Stimulated activated CD8-positive, alpha-beta memory T cell treated with anti-CD3 and anti-CD28 coated beads, Interleukin-4, amount 100 ng/mL, for 1 hour (primary cell): ENCODE measurements at places on chromosomes 16 and 17.

GRCh38 chr17:80256034-80256350 lies 4.7 kb upstream of the RNF213 start:
- no peak for DNase-seq

GRCh38 chr17:13541032-13541480 lies 60.7 kb downstream of the HS3ST3A1 start:
- no peak for DNase-seq

DNA sequence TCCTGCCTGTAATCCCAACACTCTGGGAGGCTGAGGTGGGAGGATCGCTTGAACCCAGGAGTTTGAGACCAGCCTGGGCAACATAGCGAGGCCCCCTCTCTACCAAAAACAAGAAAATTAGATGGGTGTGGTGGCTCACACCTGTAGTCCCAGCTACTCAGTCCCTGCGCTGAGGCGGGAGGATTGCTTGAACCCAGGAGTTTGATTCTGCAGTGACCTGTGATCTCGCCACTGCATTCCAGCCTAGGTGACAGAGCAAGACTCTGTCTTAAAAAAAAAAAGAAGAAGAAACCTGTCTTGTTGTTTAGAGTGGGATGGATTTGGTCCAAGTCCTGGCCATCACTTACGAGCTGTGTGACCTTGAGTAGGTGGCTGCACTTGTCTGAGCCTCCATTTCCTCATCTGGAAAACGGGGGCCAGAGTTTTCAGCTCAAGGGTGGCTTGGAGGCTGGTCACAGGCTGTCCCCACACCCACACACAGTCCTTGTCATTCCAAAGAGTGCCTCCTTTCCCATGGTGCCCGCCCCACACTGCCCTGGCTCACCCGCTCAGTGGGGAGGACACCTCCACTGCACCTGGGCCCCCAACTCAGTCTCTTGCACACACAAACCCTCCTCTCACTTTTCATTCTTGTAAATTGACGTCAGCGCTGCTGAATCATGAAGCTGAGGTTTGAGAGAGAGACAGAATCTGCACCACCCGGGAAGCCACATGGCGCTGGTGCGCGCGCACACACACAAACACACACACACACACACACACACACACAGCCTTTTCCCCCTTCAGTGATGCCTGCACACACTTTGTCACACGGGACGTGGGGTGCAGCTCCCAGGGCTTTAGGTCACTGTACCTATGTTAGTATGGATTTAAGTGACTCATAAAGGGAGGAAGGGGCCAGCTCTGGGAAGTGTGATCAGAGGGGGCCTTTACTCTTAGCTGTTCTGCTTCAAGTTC lies 4.2 kb downstream of the SOCS1 start:
- peak; percentile 45 for DNase-seq

GRCh38 chr17:13337864-13338371 lies 263.8 kb downstream of the HS3ST3A1 start:
- DNase-seq, result no peak

DNA sequence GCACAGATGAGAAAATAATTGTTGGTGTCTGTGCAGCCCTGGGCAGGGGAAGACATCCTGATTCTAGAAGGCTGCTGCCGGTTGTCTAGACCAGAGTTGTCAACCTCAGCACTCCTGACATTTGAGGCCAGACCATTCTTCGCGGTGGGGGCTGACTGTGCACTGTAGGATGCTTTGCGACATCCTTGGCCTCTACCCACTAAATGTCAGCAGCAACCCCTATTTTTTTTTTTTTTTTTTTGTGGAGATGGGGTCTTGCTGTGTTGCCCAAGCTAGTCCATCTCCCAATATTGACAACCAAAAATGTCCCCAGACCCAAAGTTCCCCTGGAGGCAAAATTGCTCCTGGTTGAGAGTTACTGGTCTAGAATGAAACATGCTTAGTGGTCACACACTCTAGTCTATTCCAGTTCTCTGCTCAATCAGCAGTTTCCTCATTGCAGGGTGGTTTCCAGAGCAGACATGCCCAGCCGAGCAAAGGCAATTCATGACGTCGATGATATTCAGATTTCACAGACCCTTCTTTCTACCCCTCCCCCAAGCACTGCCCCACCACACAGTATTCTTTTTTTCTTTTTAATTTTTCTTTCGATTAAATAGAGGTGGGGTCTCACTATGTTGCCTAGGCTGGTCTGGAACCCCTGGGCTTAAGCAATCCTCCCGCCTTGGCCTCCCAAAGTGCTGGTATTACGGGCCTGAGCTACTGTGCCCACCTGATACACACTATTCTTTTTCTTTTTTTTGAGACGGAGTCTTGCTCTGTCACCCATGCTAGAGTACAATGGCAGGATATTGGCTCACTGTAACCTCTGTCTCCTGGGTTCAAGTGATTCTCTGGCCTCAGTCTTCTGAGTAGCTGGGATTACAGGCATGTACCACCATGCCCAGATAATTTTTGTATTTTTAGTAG lies 9.0 kb downstream of the C17orf99 start:
- DNase-seq, result no peak

DNA sequence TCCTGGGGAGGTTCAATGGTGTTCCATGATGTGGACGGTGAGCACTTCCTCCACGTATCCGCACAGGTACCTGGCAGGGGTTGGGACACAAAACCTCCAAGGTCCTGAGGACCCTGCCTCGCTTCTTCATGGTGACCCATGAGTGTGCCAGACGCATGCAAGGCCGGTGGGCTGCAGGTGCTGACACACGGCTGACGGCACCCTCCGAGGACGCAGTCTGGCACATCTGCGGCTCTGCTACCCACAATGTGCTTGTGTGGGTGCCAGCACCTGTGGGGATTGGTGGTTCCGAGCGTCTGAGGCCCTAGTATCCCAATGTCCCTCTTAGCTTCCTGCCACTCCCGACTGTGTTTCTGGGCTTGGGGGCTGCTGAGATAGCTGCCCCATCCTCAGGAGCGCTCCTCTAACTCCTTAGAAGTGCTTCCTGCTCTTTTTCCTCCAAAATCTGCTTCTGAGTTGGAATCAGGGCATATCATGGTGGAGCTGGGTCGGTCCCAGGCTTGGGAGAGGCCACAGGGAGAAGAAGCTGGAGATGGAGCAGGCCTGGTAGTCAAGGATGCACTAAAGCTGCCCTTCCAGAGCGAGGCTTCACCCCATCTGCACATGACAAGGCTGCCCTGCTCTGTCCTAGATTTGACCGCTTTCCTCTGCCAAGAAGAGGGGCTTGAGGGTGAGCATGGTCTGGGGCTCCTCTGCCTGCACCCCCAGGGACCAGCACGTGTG lies 1.6 kb downstream of the CYGB start:
- DNase-seq, result no peak

- DNase-seq, result no peak
Measured at GRCh38 chr16:28923231-28923587, 1.8 kb downstream of the RABEP2 start.

DNA sequence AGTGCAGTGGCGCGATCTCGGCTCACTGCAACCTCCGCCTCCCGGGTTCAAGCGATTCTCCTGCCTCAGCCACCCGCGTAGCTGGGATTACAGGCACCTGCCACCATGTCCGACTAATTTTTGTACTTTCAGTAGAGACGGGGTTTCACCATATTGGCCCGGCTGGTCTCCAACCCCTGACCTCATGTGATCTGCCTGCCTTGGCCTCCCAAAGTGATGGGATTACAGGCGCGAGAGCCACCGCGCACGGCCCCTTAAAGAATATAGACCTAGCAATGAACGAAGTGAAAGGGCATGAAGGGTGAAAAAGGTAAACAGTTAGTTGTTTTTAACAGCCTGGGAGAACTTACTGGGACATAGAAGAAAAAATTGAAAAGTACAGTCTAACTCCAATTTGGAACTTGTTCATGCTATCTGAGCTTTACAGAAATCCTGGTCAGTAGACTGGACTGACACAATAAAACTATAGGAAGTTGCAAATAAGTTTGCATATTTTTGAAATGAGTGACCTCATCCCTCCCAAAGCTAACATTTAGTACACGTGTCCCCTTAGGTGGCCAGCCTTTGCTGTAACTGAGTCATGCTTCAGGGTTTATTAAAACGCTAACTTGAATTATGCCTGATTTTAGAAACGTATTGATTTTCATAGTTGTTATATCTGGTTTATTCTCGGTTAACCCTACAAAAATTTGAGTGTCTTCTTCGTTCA lies 1.8 kb downstream of the COG1 start:
- no peak for DNase-seq

- no peak for DNase-seq
Measured at GRCh38 chr16:8346294-8346693, 244.0 kb downstream of the TMEM114 start.

GRCh38 chr17:488993-489757 lies 136.6 kb upstream of the RPH3AL start:
- no peak for DNase-seq

DNA sequence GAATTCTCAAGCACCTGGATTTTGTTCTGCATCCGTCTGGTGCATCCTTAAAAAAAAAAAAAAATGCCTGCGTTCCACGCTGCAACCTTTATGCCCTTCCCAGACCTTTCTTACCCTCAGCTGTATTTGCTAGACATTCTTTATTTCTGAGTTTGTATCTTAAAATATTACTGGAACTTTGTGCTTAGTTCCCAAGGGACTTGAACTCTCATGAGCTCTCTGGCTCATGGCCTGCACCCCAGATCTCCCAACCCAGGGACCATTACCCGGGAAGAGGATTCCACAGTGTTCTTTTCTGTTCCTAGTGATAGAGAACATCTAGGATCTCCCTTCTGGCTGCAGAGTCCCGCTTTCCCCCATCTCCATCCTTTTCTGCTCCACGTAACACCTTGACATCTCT lies 28.9 kb upstream of the CLEC18A start:
- DNase-seq, result no peak

- no peak for DNase-seq
Measured at GRCh38 chr16:57131351-57131970, 39.1 kb downstream of the CPNE2 start.

GRCh38 chr16:73713778-73714495 lies 582.7 kb upstream of the PSMD7 start:
- no peak for DNase-seq
